ENCODE measurements at places on chromosomes 6 and 20.

DNA sequence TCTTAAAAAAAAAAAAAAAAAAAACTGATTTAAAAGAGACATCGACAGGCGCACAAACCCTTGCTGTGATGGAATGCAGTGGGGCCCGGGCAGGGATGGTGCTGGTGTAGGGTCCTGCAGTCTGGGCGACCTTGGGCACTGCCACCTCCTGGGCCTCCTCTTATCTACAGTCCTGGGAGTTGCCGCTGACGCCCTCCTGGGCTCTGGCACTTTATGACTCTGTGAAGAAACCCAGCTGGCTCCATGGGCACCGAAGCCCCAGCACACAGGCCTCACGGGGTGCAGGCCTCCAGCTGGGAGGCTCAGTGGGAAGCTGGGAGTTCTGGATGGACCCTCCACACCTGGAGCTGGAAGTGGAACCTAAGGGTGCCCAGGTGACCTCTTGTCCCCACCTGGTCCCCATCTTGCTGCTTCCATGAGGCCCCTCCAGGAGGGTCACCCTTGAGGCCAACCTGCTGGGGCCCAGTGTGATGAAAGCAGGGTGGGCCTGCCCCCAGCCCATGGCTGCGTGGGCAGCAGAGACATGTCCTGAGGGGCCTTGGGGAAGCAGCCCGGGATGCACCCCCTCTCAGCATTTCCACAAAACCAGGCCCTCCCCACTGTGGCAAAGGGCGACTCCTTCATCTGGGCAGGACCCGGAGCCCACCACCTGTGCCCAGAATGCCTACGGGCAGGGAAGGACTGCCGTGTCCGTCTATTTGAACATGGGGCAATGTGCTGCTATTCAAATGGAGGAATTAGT lies 104.9 kb downstream of the ASXL1 start:
- DNase-seq = no peak

GRCh38 chr6:119210596-119210995 lies 132.1 kb upstream of the FAM184A start:
- DNase-seq = no peak

DNA sequence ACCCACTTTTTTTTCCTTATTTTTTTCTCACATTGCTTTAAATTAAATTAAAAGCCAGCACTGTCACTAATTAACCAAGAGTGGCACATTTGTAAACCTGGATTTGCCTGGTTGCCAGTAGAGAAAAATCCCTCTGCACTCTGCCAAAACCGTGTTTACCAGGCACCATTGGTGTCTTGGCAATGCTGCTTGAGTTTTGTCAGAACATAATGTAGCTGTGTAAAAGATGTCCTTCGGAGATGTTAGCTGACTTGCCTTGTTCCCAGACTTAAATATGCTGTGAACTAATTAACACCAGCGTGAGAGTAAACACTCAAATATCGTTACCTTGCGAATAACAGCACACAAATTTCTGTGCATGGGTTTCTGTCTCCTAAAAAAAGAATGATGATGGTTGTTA lies 694.9 kb upstream of the ID4 start:
- peak; percentile 57 for DNase-seq

GRCh38 chr20:46683939-46684750 lies 5.1 kb downstream of the TP53RK start:
- no peak for DNase-seq

- no peak for DNase-seq
These were observed 7.4 kb downstream of the C6orf120 start for GRCh38 chr6:169709293-169709692.

- no peak for DNase-seq
These were observed 197.5 kb downstream of the ALDH8A1 start for GRCh38 chr6:134752445-134752844.

GRCh38 chr20:35339007-35339406 lies 46.8 kb upstream of the FAM83C start:
- DNase-seq = no peak

DNA sequence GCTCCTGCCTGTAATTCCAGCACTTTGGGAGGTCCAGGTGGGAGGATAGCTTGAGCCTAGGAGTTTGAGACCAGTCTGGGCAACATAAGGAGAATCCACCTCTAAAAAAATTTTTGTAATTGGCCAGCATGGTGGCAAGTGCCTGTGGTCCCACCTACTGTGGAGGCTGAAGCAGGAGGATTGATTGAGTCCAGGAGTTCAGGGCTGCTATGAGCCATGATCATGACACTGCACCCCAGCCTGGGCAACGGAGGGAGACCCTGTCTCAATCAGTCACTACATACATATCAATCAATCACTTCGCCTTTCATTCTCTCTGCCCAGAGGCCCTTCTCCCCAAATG lies 1.1 kb upstream of the STK38 start:
- no peak for DNase-seq

GRCh38 chr6:158969148-158969547 lies 30.9 kb downstream of the RSPH3 start:
- DNase-seq = no peak

- no peak for DNase-seq
These were observed 53.4 kb downstream of the HIVEP1 start for GRCh38 chr6:12065321-12066140.

- DNase-seq = no peak
These were observed 301.9 kb upstream of the SGK1 start for GRCh38 chr6:134619789-134620188.

GRCh38 chr20:61719691-61720347 lies 345.9 kb downstream of the TAF4 start:
- DNase-seq = no peak

- no peak for DNase-seq
These were observed 69.3 kb downstream of the UST start for GRCh38 chr6:148816117-148816516.

DNA sequence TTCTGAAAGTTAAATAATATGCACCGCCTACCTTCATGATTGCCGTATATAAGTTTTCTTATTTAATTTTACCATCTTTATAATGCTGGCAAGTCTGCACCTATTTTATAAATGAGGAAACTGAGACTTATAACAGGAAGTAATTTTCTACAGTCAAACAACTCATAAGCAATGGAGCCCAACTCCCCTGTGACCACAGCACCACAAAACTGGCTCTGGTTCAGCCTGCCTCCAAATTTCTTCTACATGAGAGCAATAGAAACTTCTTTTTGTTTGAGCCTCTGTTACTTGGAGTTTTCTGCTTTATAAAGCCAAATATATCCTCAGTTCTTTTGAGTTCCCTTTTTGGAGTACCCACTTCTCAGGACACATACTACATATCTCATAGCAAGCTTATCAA lies 131.1 kb upstream of the HSF2 start:
- no peak for DNase-seq

DNA sequence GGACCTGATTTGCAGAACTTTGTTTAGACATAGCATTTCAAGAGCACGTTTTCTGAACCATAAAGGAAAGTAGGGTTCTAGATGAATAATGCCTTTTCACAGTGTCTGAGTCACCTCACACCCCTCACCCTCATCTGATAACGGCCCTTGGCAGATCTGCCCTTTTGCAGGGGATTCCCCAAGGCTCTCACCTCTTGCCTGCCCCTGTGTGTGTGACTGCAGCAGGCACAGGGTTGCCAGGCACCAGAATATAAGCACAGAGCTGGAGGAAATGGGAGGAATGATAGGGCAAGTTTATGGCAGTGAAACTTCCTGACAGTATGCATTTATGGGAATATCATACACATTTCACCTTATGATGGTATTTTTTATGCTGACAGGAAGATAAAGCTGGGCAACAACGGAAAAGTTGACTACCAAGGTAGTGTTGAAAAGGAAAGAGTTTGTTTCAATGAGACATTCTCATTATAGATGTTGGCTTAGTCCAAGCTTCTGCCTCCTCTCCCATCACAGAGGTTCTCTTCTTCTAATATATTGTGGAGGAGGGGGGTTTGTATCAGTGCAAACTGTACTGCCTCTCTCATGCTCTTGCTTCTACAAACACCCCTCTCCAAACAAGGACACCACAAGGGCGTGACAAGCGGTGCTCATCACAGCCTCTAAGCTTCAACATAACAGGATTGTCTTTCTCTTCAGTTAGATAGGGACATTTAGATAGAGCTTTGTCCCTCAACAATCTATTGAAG lies 101.5 kb upstream of the BACH2 start:
- DNase-seq = no peak

GRCh38 chr6:160400446-160400845 lies 52.3 kb downstream of the SLC22A3 start:
- no peak for DNase-seq

Measured in Ammon's horn (tissue), 1 donor.